ENCODE measurements at places on chromosomes 13 and 19. TPM values are rescaled to one million over a fixed set of nuclear protein-coding genes. Genes with fewer than 3 reads are reported as not detected.

The MCF2L gene
- total RNA-seq: 3.0 TPM

The FAAP24 gene
- 1.8 TPM for total RNA-seq

The AZU1 gene
- total RNA-seq: 0.87 TPM

The SMARCA4 gene
- total RNA-seq: 85.4 TPM

The KLK12 gene
- total RNA-seq: not detected

The TDRD12 gene
- 0.13 TPM for total RNA-seq

The CACNG6 gene
- total RNA-seq: not detected

The EHD2 gene
- 0.09 TPM for total RNA-seq

DNA sequence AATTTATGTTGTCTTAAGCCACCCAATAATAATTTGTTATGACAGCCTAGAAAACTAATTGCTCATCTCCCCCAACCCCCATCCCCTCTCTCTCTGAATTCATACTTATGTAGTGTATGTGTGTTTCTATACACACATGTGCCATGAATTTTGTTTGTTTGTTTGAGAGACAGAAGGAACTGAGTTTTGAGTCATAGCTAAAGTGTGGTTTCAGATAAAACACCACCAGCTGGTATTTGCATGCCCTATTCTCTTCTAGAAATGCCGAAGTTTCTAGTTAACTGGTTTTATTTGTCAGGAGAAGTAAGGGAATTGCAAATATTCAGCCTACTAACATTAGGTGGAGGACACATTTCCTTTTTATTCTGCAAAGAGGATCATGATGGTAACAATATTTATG is 17.4 kb upstream of the LILRA2 start:
- no peaks in the 10 kb centered on the region for H3K36me3 ChIP-seq
- H3K4me3 ChIP-seq: no peak overlapping the region
- DNase-seq: no peak
- H3K27ac ChIP-seq: no peak overlapping the region

DNA sequence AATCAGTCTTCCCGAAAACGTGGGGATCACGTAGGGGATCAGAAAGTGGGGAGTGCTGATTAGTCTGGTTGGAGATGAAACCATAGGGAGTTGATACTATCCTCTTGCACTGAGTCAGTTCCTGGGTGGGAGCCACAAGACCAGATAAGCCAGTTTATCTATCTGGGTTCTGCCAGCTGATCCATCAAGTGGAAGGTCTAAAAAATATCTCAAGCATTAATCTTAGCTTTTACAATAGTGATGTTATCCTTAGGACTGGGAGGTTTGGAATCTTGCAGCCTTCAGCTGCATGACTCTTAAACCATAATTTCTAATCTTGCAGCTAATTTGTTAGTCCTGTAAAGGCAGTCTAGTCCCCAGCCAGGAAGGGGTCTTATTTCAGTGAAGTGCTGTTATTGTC is 2474.2 kb downstream of the PCDH9 start:
- H3K27ac ChIP-seq: no peak overlapping the region
- H3K4me3 ChIP-seq: no peak overlapping the region
- H3K27me3 ChIP-seq: no peaks in the 10 kb centered on the region
- no peak for DNase-seq
- no peaks in the 10 kb centered on the region for H3K4me1 ChIP-seq

DNA sequence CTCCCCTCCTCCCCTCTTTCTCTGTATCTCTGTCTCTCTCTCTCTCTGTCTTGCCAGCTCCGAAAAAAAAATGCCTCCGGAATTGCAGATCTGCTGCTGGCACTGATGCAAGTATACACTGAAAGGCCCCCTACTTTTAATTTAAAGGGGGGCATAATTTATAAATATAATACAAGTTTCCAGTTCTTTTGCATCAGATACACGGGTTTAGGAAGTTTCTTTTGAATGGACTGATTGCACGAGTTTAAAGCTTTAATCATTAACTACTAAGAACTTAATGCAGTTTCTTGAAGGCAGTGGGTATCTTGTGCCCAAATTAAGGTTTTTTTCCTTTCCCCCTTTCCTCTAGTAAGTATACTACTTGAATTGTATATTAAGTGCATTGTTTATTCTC is 1.4 kb downstream of the FGF9 start:
- H3K4me3 ChIP-seq: no peak overlapping the region
- peaks cover 55% of the 10 kb centered on the region for H3K4me1 ChIP-seq

- no peaks in the 10 kb centered on the region for H3K4me1 ChIP-seq
- H3K27ac ChIP-seq: no peak overlapping the region
- no peak for DNase-seq
- no peaks in the 10 kb centered on the region for H3K36me3 ChIP-seq
Measured at GRCh38 chr13:109369353-109370052, 416.9 kb downstream of the IRS2 start.

GRCh38 chr13:110637747-110638146 is 22.4 kb downstream of the NAXD start:
- peaks cover 61% of the 10 kb centered on the region for H3K36me3 ChIP-seq
- no peaks in the 10 kb centered on the region for H3K27me3 ChIP-seq
- no peaks in the 10 kb centered on the region for H3K4me1 ChIP-seq
- no peak overlapping the region for H3K4me3 ChIP-seq
- no peak for DNase-seq
- no peak overlapping the region for H3K27ac ChIP-seq

DNA sequence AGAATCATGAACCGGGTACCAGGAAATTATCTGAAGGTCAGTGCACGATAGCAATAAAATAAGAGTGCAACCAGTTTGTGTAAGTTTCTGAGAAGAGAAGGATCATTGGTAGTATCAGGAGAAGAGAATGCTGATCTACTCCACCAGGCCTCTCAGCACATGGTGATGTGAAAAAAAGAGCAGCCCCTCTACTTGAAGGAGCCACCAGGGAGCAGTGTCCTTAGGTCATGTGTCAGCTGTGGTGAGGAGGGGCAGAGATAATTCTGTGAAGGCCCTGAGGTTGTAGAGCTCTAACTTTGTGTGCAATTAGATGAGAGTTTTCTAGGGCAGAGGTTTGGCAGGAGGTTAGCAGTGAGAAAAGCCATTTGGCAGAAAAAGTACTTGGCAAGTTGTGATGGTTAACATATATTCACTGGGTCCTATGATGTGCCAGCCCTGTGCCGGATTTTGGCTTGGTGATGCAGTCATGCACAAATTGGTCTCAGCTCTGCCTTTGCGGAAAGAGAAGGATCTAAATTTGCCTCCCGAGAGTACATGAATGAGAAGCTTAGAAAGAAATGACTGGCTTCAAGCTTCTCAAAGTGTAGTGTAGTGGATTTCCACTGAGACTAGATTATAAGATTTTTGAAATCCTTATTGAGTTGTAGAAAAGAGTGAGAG is 19.2 kb upstream of the ZC3H13 start:
- no peaks in the 10 kb centered on the region for H3K4me1 ChIP-seq
- H3K36me3 ChIP-seq: no peaks in the 10 kb centered on the region
- H3K4me3 ChIP-seq: no peak overlapping the region
- peak; percentile 32 for DNase-seq

DNA sequence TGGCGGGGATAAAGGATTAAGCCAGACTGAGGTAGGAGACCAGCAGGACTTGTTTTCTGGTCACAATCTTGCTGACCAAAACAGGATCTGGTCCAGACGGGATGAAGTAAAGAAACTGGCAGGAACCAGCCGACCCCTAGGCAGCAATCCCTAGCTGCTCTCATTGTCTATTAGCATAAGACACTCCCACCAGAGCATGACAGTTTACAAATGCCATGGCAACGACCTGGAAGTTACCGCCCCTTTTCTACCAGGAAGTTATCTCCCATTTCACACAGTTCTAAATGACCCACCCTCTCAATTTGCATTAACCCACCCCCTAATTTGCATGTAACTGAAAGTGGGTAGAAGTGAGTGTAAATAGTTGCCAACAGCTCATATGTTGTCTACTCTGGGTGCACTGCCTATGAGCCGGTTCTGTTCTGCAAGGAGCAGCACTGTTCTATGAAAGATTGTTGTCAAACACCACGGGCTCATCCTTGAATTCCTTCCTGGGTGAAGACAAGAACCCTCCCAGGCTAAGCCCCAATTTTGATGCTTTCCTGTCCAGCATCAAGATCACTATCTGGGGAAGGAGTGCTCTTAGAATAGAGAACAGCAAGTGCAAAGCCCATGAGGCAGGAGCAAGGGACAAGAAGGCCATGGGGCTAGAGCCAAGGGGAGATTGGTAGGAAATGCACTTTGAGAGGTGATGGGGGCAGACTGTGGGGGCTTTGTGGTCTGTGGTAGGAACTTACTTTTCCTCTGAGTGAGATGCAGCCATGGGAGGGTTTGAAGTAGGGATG is 13.9 kb upstream of the FBXO27 start:
- DNase-seq: no peak
- H3K4me1 ChIP-seq: peaks cover 2% of the 10 kb centered on the region
- H3K36me3 ChIP-seq: no peaks in the 10 kb centered on the region
- no peak overlapping the region for H3K4me3 ChIP-seq
- no peak overlapping the region for H3K27ac ChIP-seq
- no peaks in the 10 kb centered on the region for H3K27me3 ChIP-seq
